ENCODE measurements at places on chromosomes 5 and 9.

DNA sequence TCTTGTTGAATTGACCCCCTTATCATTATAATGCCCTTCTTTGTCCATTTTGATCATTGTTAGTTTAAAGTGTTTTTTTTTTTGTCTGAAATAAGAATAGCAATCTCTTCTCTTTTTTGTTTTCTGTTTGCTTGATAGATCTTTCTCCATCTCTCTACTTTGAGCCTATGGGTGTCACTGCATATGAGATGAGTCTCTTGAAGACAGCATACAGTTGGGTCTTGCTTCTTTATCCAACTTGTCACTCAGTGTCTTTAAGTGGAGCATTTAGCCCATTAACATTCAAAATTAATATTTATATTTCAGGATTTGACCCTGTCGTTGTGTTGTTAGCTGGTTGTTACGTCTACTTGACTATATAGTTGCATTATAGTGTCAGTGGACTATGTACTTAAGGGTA, 135.4 kb downstream of the HMHB1 start:
- DNase-seq: no peak

GRCh38 chr9:27279611-27280010, 17.3 kb downstream of the EQTN start:
- DNase-seq: no peak

- no peak for DNase-seq
Observed at GRCh38 chr9:30310711-30311110, 2073.7 kb upstream of the ACO1 start.

DNA sequence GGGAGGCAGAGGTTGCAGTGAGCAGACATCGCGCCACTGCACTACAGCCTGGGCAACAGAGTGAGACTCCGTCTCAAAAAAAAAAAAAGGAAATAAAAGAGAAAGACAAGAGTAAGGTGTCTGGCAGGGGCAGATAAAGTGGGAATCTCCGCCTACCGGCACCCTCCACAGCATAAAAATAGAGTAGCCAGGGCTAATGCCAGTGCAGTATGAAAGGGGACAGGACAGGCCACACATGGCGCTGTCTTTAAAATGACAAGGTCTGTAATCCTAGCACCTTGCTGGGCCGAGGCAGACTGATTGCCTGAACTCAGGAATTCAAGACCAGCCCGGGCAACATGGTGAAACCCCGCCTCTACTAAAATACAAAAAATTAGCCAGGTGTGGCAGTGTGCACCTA, 7.8 kb downstream of the BICD2 start:
- DNase-seq: no peak

- DNase-seq: peak; percentile 69
Observed at GRCh38 chr5:175652741-175653663, 4.9 kb upstream of the HRH2 start.

GRCh38 chr9:88998503-88998902, 7.2 kb downstream of the S1PR3 start:
- DNase-seq: no peak

DNA sequence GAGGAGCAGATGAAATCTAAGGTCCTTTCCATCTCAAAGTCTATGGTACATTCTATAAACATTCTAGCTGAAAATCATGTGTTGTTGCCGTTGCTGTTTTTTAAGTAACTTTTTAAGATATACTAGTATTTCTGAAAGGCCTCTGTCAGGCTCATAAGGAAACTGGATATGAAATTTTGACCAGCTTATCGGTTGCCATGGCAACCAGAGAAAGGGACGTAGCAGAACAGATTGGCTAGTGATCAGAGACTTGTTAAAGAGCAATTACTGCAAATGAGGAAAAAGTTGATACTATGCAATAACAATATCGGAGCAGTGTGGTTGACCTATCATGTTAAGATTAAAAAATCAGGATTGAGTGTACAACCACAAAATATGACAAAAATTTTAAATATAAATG, 57.0 kb upstream of the RNF180 start:
- DNase-seq: no peak

DNA sequence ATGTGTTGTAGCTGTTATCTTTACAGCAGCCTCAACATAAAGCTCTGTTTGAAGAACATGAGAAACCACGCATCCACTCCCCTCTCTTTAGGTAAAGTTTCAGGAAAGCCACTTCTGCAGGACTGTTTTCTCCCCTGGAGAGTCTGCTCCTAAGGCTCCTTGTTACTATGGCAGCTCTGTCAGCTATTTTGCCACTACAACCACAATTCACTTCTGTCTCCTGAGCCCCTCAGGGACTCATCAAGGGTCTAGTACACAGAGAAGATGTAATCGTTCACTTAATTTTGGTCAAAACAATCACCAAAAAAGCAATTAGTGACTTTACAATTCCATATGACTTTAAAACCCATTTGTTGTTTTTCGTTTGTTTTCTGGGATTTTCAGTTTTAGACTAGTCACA, 157.7 kb downstream of the FBN2 start:
- DNase-seq: no peak

DNA sequence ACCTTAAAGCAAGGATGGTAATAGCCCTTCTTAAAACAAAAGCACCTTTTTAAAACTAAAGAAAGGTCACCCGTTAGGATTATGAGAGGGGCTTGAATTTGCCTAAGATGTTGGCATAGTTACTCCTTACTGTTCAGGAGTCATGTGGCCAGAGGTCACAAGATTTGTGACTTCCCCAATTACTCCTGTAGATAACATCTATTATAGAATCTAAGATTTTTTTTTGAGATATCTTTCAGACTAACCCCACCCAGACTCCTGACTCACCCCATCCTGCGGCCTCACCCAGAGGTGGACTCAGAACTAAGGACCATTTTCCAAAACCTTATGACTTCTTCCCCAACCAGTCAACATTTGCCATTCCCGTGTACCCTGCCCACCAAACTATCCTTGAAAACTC, 2.4 kb downstream of the CD180 start:
- no peak for DNase-seq

- no peak for DNase-seq
Observed at GRCh38 chr9:2876726-2877125, 32.8 kb upstream of the PUM3 start.

DNA sequence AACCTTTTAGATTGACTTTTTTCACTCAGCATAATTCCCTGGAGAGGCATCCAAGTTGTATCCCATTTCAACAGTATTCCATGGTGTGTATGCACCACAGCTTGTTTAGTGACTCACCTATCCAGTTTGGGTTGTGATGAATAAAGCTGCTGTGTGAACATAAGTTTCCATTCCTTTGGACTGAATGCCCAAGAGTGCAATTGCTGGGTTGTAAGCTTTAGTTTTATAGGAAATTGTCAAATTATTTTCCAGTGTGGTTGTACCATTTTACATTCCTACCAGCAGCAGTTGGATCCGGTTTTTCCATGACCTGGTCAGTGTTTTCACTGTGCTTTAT, 60.9 kb upstream of the TMED7 start:
- no peak for DNase-seq

DNA sequence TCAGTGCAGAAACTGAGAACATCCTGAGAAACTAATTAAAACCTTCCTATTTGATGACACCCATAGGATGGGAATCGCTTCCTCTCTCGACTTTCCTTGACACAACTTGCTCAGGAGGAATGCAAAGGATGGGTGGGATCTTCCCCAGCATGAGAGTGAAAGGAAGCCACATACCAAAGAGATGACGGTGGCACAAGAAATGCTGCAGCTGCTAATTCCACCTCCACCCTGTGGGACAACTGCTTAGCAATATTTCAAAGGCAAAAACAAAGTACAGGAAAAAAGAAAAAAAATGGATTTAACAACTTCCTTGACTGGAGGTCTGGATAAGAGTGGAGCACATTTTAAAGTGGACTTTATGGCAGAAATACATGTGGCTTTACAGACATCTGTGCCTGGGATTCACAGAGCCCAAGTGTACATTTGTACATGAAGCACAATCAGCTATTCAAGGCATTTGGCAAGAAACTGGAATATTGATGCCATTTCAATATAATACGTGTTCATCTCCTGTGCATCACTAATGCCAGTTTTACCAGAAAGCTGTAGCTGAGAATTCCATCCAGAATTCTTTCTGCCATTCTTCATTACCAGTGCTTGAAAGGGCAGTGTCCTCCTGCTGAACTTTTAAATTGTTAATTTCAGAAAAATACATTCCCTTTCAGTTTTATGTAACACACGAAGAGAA, 359.2 kb upstream of the ACTBL2 start:
- DNase-seq: no peak

GRCh38 chr9:111630182-111630963, 761 bp upstream of the DNAJC25 start:
- no peak for DNase-seq

- DNase-seq: no peak
Observed at GRCh38 chr5:134077926-134078580, 36.4 kb upstream of the TCF7 start.

GRCh38 chr9:98327249-98327561, 71.8 kb upstream of the TBC1D2 start:
- no peak for DNase-seq

DNA sequence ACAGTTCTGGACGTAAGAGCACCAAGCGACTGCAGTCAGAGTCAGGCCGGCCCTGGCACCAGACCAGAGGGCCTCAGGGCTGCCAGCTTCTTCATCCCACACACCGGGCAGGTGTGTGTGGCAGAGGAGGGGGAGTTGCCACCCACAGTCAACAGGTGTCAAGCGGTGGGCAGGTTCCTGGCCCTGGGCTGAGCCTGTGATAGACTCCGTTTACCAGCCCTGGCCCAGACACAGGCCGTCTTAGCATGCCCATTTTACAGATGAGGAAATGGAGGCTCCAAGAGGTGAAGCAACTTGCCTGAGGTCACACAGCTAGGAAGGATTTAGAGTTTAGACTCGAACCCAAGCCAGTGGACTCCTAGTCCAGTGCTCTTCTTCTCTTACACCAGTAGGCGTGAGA, 71.8 kb downstream of the HMCN2 start:
- no peak for DNase-seq

DNA sequence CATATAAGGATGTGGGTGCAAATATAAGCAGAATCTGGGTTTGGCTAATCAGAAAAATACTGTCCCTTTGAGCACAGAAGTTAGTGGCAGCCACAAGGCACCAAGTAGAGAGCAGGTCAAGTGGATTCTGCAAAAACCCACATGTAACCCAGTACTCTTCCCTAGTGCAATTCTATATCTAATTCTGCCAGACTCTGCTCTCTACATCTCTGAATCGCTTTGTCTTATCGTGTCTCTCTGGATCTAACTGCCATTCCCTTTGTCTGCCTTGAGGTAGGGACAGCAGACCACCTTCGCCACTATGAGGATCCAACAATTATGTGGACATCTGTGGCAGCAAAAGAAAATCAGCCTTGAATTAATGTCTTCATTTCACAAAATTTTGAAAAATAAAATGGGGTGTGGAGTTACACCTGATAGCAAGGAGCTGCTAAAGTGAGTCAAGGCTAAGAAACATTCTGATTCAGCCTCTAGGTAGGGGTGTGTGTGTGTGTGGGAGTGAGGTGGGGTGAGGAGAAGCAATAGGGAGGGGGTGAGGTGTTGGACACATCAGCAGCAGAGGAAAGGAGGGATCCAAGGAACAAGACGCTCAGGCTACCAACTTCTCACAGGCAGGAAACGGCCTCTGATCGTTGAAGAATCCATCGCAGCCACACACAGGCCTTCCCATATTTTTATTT, 33.7 kb upstream of the ZNF366 start:
- no peak for DNase-seq

DNA sequence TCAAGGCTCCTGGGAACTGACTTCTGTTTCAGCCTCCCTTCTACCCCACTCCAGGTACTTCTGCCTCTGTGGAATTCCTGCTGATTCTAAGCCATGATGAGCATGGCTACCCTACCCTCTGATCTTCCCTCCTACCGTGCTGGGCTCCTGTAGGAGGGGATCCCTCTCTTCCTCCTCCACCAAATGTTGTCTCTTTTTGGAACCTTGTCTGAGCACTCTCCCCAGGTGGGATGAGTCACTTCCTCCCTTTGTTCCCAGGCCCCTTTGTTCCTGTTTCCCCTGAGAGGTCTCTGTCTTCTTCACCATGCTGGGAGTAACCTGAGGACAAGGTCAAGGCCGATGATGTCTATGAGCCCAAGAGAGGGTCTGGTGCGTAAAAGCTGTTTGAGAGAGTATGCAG, 213.2 kb downstream of the GABBR2 start:
- DNase-seq: no peak

DNA sequence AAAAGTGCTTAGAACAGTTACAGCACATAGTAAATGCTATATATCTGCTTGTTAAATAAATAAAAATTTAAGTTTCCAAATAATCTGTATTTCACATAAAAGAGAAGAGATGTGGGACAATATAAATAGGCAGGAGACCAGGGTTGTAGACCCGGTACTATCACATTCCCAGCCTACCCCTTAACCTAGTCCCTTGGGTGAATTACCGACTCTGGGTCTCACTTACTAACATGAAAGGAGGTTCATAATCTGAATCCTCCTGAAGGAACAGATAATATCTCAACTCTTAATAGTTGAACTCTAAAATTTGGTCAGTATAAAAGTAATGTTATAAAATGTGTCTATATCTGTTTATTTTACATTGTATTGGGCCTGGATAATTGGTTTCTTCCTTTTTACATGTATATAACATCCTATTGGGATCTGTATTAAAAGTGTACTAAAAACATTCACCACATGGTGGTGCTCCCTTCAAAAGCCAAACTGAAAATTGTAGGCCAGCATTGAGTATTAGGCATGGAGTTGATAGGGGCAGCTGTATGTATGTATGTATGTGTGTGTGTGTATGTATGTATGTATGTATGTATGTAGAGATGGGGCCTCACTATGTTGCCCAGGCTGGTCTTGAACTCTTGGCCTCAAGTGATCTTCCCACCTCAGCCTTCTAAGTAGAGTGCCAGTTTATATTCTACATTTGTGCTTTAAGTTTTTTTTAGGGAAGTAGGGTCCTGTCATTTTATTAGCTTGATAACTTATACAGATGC, 64.2 kb upstream of the ABL1 start:
- DNase-seq: no peak

DNA sequence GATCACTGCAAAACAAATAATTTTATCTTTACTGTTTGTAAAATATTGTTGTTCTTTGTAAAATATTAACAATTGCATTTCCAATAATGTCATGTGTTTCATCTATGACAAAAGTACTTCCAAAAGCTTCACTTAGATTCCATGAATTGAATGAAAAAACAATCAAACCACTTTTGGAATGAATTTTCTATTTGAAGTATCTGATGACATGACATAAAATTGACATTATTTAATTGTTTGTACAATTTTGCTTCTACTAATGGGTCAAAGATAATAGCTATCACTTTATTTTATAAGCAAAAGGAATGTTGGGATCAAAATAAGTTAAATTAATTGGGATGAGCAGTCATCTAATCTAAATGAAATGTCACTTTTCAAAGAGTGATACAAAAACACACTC, 684.3 kb downstream of the NR2F1-AS1 start:
- DNase-seq: no peak

DNA sequence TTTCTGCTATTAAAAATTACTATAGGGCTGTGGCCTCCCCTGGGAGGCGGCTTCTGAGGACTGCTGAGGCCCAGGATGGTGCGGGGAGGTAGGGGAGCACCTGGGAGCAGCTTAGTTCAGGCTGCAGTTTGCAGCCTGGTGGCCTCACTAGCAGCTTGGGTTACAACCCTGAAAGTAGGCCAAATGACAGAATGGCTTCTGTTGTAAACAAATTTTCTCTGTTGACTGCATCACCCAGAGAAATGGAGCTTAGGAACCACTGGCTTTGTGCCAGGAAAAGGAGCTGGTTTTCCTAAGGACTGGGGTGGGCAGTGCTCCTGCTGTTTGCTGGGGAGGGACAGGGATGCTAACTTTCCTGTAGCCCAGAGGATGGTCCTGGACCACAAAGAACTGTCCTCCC, 130.3 kb downstream of the ENTREP1 start:
- DNase-seq: no peak
